ENCODE measurements at places on chromosomes 7 and 10.

DNA sequence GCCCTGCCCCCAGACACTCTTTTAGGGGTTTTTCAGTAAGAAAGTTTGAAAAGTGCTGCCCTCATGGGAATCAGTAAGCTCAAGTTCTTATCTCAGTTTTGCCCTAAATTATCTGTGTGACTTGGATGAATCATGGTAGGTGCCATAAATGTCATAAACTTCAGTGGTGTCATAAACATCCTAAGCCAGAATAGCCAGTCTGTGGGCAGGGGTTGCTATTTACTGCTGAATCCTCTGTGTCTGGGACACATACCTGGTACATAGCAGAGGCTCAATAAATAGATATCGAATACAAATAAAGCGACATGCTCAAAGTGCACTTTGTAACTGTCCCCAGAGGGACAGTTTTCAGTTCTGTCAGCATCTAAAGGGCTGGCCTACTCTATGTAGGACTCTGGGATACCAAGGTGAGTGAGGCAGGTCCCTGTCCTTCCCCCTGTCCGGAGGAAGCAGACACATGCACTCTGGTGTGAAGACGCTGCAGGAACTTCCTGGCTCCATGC, 502.1 kb downstream of the RPS24 start:
- DNase-seq = no peak

GRCh38 chr7:75017832-75018231, 53.3 kb downstream of the CASTOR2 start:
- DNase-seq = no peak

DNA sequence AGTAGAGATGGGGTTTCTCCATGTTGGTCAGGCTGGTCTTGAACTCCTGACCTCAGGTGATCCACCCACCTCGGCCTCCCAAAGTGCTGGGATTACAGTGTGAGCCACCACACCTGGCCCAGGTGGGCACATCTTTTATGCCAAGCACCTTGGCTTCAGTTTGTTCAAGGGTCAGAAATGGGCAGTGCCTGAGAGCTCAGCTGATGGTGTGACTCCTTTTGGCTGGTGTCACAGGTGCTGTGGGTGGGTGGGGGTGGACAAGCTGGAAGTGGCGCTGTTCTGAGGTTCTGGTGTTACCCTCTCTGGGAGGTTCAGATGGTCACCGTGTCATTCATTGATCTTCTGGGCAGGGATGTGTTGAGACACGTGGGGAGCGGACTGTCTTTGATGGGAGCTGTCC, 11.5 kb downstream of the ADCY1 start:
- DNase-seq = no peak

GRCh38 chr7:92644406-92645113, 54.4 kb upstream of the FAM133B start:
- no peak for DNase-seq

DNA sequence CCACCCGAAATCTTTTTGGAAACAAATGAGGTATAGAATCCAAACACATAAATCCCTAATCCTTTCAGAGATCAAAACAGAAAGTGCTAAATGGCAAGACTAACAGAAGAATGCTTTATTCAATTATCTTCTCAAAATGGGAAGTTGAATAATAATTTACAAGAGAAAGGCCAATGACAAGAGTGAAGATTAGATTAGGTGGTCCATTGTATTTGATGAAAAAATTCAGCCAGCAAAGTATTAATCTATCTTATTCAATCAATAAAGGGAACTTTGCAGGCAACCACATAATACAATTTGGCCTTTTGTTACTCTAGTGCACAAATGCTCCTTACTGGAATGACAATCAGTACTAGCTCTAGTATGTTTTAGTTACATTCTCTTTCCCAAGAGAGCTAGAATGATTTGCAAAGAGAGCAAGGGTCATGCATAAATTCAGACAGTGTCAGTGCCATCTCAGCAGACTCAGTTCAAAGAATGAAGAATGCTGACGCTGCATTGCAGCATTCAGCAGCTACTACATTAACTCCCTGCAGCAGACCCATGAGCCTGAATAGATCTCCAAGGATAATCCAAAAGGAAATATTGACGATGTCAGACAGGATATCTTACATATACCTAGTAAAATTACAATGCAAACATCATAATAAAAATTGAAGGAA, 131.8 kb downstream of the ANK3 start:
- no peak for DNase-seq

- no peak for DNase-seq
Observed at GRCh38 chr10:63763744-63764143, 242.5 kb downstream of the REEP3 start.

- DNase-seq = no peak
Observed at GRCh38 chr10:48670978-48671913, 13.4 kb upstream of the WDFY4 start.

GRCh38 chr10:22644222-22644621, 70.2 kb downstream of the PIP4K2A start:
- DNase-seq = no peak

DNA sequence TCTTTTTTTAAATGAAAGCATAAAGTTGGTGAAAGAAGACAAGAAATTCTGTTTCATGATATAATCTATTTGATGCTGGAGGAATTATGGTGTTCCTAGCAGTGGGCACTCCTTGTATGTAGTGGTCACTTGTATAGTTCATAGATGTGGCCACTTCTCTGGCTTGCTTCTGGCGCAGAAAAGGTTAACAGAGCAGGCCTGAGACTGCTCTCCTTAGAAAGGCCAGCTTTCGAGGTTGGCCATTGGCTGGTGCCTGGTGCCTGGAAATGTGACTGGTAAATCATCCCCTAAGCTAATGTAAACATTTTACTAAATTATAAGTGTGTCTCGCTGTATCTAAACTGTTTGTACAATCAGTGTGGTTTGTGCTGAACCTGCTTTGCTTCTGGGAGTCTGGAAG, 276.1 kb downstream of the PHTF2 start:
- DNase-seq = no peak

DNA sequence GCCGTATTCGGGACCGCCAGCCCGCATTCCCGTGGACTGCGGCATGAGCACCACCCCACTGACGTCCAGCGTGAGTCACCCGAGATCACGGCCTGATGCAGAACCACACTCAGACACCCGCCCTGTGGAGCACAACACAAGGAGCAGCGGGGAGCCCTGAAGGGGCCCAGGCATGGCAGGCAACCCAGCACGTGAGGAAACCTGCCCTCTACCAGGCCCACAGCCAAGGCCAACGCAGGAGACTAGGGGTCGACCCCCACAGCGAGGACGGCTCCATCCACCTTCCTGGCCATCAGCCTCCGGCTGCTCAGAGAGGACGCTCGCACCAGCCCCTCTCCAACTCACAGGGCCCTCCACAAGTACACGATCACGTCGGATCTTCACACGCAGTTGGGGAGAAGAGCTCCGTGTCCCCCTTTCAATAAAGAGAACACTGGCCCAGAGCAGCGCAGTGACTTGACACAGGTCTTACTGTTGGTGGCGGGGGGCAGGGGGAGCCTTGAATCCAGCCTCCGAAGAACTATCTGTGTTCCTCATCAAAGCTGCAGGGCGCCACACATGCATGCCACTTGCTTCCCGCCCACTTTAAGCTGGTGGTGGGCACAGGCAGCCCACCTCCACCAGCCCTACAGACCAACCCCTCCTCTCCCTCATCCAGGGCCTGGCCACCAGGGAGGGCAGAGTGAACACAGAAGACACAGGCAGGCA, 22.0 kb downstream of the MAD1L1 start:
- DNase-seq = no peak

- no peak for DNase-seq
Observed at GRCh38 chr7:109835577-109835976, 1255.3 kb upstream of the LRRN3 start.

GRCh38 chr7:48875045-48875916, 49.1 kb upstream of the CDC14C start:
- DNase-seq = peak; percentile 29

GRCh38 chr10:97796651-97797050, 24.9 kb upstream of the SFRP5 start:
- no peak for DNase-seq

DNA sequence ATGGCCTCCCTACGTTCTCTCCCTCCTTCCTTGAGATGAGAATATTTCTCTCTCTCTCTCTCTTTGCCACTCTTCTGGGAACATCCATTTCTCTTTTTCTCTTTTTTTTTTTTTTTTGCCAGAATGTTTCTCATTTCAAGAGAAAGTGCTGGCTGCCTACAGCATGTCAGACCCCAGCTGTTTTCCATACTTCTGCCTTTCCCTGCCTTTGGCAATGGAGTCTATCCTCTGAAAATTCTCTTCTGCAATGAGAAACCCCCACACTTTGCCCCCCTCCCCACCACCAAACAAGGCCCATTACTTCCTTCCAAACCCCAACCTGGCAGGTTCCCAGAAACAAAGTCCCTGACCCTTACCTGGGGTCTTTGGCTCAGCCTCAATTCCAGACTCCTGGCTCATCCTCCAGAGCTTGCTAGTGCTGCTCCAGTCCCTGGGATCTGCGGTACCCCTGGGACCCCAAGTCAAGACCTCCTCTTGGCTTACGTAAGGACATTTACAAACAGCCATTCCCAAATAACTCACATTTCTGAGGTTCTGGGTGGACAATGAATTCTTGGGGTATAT, 17.4 kb upstream of the CCL26 start:
- no peak for DNase-seq

DNA sequence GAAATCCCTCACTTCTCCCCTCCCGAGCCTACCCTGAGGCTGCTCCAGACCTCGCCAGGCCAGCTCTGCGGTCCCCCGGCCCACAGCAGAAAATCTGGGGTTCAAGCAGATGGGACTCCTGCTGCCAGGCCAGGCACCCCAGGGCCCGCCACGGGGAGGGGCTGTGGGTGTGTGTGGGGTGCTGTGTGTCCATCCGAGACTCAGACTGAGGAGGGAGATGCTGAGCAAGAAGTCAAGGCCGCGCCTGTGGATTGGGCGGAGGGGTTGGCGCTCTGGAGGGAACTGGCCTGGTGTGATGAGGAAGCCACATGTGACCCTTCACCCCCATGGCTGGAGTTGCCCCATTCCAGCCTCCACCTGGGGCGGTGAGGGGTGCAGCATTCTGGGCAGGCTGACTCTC, 51.1 kb downstream of the YKT6 start:
- DNase-seq = no peak

GRCh38 chr10:22366435-22366703, 21.1 kb downstream of the SPAG6 start:
- no peak for DNase-seq

DNA sequence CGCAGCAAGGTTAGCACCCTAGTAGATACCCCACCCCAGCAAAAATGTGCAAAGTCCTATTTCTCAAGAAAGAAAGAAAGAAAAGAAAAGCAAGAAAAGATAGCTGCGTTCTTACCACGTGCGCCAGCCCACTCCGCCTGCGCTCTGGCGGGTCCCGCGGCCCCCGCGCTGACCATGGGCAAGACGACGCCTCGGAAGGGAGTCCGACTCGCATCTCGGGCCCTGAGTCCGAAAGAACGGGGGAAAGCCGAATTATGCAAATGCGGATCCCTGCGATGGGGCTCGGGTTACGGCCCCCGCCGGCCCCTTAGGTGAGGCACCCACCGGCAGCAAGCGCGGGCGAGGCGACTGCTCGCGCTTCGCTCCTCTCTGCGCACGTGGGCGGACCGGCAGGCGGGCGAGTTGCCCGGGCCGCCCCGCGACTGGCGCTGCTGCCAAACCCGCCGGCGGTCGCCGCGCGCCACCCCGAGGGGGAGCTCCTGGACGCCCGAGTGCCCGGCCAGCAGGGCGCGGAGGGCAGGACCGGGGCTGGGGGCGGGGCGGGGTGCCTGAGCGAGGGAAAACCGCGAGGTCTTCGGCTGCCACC, 2.4 kb upstream of the EGR2 start:
- peak; percentile 59 for DNase-seq

- DNase-seq = no peak
Observed at GRCh38 chr10:1255118-1255517, 198.9 kb downstream of the WDR37 start.

DNA sequence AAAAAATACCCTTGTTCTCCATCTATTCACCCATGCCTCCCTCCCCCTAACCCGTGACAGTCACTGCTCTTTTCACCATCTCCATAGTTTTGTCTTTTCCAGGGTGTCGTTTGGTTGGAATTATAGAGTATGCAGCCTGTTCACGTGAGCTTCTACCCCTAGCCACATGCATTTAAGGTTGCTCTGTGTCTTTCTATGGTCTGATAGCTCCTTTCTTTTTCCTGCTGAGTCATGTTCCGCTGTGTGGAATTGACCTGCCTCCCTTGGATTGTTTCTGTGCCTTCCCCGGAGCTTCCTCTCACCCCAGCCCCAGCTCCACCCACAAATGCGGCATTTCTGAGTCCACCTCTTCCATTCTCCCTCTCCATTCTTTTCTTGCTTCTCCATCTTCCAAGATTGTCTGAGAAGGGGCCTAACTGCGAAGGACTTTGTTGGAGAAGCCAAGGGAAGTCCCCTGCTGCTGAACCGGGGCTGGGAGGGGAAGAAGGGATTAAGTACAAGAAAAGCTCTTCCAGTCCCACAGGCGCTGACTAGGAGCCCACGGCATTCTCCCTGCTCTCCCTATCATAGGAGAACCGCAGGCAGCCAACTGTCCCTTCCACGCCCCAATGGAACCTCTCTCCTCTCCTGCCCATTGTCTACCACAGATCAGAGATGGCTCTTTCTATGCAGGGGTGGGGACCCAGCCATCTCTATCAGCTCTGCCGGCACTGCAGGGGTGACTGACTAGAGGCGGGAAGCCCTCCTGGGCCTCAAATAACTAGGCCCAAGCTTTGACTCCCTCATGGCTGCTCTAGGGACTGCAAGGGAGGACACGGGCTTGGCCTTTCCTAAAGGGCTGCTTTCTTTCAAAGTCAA, 87.5 kb upstream of the ANLN start:
- no peak for DNase-seq

DNA sequence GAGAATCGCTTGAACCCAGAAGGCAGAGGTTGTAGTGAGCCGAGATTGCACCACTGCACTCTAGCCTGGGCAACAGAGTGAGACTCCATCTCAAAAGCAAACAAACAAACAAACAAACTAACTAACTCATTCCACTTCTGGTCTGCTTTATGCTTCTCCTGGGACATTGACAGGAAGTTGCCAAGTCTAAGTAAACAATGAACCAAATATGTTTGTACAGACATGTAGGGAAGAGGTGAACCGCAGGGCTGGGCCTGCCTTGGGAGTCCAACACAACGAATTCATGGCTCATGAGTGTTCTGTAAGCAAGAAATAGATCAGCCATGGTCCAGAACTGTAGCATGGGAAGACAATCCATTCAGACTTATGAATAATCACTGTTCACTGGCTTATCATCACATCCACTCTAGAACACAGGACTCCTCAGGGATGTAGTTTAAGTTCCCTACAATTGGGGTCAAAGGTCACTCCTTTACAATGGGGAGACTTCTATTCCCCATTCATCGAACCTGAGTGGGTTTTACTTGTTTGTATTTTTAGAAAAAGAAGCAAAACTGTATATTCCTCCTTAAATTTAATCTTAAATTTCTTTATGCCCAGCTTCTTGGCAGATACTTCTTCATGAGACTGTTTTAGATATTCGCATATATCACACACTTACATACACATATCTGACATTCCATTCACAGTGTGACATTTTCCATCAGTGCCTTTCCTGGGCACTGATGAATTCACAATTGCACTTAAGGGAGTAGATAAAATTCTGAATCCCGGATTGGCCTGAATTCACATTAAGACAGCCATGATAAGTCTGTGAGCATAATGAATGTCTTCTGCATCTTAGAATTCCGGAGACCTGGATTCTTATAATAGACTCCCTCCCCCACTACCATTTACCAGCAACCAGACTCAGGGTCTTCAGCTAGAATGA, 159.1 kb upstream of the EEPD1 start:
- DNase-seq = peak; percentile 54

GRCh38 chr7:126570845-126571244, 681.9 kb downstream of the GRM8 start:
- DNase-seq = no peak

Measured in mucosa of descending colon (tissue), 3 donors.